Activated CD8-positive, alpha-beta memory T cell treated with anti-CD3 and anti-CD28 coated beads, Interleukin-2, amount 50 U/mL, for 48 hours (primary cell): ENCODE measurements at places on chromosomes 3 and 15.

- no peak for DNase-seq
Measured at GRCh38 chr3:13636186-13636585, 87.3 kb downstream of the FBLN2 start.

GRCh38 chr3:15427981-15428380 is 583 bp downstream of the EAF1 start:
- DNase-seq: no peak

GRCh38 chr3:126999383-126999782 is 16.5 kb downstream of the PLXNA1 start:
- no peak for DNase-seq

- DNase-seq: no peak
Measured at GRCh38 chr3:117567382-117567781, 857.8 kb downstream of the TUSC7 start.

GRCh38 chr3:174170248-174170647 is 688.9 kb upstream of the NAALADL2 start:
- DNase-seq: no peak

- no peak for DNase-seq
Measured at GRCh38 chr15:81469154-81469553, 95.1 kb upstream of the TMC3 start.

GRCh38 chr3:177089110-177089509 is 108.2 kb downstream of the TBL1XR1 start:
- no peak for DNase-seq

DNA sequence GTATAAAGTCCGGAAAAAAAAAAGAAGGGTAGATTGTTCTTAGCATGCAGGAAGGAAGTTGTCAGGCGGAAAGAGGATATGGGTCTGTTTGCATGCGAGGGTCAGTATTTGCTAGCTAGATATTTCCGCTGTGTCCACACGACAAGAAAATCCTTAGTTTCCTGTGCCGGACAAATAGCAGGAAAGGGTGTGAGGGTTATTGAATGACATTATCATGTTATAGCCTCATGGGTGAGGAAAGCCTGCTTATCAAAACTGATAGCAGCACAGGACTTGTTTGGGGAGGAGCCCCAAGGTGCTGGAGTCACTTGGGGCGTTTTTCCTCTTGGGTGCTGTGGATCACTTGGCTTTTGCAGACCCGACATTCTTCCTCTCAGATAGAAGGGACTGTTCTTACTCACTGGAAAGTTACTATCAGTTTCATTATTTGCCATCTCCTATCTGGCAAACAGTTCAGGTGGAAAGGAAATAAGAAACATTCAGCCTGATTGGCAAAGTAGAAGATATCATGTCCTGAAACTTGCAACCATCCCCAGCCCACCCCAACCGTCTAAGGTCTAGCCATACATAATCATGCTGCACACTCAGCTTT is 127.2 kb upstream of the DPH6 start:
- no peak for DNase-seq

GRCh38 chr3:127556565-127556964 is 34.0 kb downstream of the TPRA1 start:
- no peak for DNase-seq

DNA sequence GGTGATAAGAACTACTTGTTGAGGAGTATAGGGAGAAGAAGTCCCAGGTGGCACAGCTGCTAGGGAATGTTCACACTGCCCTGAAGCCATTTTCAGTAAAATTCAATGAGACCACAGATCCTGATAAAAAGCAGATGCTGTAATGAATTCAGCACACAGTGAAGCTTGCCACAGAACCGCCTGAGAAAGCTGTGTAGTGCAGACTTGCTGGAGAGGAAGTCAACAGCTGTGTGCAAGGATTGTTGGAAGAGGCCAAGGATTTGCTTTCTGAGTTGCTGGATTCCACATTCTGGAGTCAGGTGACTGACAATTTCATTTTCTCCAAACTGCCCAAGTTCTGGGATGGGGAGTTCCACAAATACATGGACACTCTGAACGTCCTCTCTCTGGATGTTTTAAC is 70.9 kb downstream of the ANP32A start:
- no peak for DNase-seq

GRCh38 chr3:188362405-188362831 is 208.5 kb downstream of the LPP start:
- DNase-seq: no peak

- DNase-seq: no peak
Measured at GRCh38 chr3:189909573-189909972, 211.1 kb downstream of the P3H2 start.

GRCh38 chr15:79308874-79309273 is 2.0 kb upstream of the TMED3 start:
- DNase-seq: no peak

GRCh38 chr3:31890742-31891469 is 90.2 kb downstream of the OSBPL10 start:
- DNase-seq: no peak

GRCh38 chr3:25604107-25604805 is 60.5 kb downstream of the TOP2B start:
- no peak for DNase-seq

DNA sequence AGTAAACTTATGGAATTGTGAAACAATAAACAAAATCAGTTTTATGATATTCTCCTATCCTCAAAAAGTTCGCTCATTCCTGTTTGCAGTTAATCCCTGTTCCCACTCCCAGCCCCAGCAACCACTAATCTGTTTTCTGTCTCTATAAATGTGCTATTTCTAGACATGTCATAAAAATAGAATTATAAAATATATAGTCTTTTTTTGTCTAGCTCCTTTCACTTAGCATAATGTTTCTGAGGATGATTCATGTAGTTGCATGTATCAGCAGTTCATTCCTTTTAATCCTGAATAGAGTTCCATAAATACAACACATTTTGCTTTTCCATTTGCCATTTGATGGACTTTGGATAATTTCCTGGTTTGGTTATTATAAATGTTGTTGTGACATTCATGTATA is 140.0 kb downstream of the KCNAB1 start:
- DNase-seq: no peak

GRCh38 chr3:151395806-151396205 is 11.3 kb upstream of the P2RY12 start:
- no peak for DNase-seq

DNA sequence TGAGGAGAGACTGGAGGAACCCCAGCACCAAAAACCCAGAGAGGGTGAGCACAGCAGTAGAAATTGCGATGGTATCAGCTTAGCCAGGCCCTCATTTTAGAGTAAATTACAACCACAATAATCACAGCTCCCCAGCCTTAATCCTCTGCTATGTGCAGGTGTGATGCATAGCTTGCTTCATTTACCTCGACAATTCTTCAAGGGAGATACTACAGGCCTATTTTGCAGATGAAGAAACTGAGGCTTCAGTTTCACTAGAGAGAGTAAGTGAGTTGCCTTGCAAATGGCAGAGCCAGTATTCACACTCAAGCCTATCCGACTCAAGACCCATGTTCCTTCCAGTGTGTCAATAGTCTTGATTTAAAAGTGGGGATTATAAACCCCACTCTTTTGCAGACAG is 33.4 kb downstream of the LSM3 start:
- no peak for DNase-seq

DNA sequence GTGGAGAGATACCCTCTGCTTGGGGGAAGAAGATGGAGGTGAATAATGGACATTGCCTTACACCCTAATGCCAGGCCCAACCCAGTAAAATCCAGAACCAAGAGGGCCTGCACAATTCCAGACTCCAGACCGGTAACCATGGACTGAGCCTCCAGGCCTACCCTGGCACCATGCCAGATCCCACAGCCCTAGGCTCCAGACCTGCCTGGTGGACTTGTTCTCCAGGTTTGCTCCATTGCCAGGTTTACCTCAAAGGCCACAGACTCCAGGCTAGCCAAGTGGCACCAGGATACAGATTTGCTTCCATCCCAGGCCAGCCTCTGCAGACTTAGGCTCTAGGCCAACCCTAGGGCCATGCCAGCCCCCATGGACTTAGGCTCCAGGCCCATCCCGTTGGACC is 14.0 kb downstream of the PLCH1 start:
- no peak for DNase-seq

- no peak for DNase-seq
Measured at GRCh38 chr15:101145362-101145761, 106.5 kb downstream of the CHSY1 start.

DNA sequence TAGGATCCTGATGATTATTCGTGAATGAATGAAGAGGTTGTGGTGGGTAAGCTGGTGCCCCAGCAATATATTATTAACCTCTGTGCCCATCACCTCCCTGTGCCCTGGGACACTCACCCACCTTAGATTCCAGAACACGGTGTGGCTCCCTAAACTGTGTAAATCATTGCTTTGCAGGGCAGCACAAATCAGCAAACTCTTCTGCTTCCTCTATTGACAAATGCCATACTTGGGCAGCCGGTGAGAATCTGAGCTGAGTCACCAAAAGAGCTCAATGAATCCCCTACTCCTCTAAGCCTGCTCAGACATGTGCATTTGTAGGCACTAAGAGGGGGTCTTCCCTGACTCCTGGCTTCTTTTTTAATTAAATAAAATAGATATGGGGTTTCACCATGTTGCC is 15.7 kb downstream of the UQCC5 start:
- DNase-seq: no peak

DNA sequence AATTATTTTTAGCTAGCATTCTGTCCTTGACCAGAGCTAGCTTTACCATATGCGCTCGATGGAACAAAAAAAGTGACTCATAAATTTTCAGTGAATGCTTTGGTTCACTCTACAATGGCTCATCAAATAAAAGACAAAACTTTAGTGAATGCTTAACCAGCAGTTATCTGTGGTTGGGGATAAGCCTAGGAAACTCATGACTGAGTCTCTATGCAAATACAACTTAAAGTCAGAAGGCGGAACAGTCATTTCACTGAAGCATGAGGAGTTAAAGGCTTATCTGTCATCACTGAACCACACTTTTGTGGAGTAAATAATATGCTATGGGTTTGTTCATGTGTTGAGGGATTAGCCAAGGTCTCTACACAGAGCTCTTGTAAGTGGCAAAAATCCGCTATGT is 308.4 kb downstream of the SQOR start:
- no peak for DNase-seq

DNA sequence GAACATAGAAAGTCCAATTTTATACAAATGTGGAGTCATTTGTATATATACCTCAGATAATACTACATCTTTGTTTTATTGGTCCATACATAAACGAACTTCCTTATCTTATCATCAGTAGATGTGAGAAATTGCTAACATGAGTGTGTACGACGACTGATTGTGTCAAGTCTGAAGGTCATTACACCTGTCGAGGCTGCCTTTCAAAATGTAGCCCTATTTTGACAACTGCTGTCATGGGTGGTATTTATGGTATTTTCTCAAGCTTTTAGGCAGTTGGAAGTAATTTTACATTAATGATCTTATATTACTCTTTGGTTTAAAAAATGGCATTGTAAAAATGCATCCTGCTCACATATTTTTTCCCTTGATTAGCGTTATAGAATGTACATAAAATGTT is 183.7 kb upstream of the DNAJC19 start:
- DNase-seq: no peak

GRCh38 chr3:2993736-2994135 is 116.4 kb downstream of the IL5RA start:
- no peak for DNase-seq

DNA sequence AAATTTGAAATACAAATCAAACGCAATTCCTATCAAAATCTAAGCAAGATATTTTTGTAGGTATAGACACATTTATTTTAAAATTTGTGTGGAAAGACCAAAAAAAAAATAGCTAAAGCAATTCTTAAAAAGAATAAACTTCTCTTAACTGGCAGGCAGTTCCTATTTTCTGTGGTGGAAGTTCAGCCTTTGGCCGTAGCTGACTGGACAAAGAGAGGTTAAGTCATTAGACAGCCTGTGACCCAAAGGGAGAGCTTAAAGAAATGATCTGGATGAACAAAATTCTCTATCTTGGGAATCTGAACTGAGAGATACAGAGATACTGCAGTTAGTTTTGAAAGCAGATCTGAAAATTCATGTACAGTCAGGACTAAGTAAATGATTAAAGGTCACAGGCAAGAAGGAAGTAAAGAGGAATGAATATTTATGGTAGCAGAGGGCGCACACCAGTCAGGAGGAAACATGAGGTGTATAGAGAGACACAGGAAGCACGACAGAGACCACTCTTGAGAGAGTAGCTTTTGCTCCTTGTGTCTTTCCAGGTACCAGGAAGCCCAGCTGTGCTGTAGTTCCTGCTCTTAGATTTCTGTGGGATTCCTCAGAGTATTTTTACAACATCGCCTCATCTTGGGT is 57.5 kb downstream of the TPRG1 start:
- no peak for DNase-seq
